Osteoblast (primary cell): ENCODE measurements at places on chromosomes 7 and 10.

- no peak for DNase-seq
These were observed 309.4 kb downstream of the RPS24 start for GRCh38 chr10:78342827-78343653.

GRCh38 chr7:149005427-149006344 is 22.6 kb downstream of the PDIA4 start:
- peak; percentile 92 for DNase-seq

DNA sequence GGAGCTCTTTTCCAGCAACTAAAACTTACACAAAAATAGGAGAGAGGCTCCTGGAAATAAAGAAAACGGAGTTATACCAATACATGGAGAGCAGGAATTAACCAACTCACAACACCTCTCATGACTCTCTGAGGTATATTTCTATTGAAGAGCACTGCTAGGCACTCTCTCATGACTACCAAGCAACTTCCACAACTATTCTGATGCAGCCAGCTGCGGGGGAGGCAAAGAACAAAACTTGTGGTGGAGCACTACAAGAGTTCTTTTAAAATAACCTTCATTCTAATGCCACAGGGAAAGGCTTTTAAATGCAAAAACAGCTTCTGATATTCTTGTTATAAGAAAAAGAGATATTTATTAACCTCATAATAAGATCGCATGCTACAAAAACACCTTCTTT is 140.7 kb downstream of the SLC25A13 start:
- DNase-seq: no peak

GRCh38 chr7:4604456-4604940 is 77.6 kb upstream of the FOXK1 start:
- DNase-seq: no peak

- no peak for DNase-seq
These were observed 74.0 kb upstream of the ST8SIA6 start for GRCh38 chr10:17528306-17528862.

DNA sequence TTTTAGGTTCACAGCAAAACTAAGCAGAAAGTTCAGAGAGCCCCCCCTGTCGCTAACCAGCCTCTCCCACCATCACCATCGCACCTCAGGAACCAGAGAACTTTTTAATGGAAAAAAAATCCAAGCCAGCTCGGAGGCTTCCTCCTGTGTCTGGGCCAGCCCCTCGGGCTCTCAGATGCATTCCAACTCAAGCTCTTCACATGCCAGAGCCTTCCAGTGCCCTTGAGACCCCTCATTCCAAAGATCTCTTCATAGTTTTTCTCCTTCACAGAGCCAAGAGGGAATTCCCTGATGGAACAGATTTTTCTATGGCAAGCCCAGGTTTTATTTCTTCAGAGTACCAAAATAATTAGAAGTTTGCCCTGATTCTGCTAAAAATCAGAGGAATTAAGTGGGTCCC is 153.4 kb upstream of the LANCL2 start:
- no peak for DNase-seq

DNA sequence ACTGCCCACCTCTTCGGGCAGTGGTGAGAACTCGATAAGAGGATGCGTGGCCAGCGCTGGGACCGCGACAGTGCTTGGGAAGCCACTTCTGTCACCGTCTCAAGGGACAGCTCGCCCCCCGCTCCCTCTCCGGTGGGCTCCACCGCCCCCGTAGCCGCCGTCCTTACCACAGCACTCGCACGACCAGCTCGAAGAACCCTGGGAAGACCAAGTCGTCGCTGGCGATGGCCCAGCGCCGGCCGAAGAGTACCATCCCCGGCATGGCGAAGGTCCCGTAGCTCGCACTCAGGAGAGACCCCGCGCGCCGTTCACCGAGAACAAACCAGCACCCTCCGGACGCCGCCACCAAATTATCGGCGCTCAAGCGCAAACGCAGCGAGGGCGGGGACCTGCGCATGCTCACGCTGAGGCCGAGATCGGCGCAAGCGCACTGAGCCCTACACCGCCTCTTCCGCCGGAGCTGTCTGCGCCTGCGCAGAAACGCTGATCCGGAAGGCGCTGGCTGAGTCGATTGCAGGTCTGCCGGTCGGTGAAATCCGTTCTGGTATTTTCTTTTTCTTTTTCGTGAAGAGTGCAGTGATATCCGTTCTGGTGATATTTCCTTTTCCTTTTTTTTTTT is at the start of gene DAGLB:
TSS of gene DAGLB (minus strand) at position 374 of the 619 bp plus-strand sequence. CDS start at position 262, 112 bp downstream.
- peak; percentile 95 for DNase-seq

- no peak for DNase-seq
These were observed 35.3 kb downstream of the PALD1 start for GRCh38 chr10:70513848-70514309.

DNA sequence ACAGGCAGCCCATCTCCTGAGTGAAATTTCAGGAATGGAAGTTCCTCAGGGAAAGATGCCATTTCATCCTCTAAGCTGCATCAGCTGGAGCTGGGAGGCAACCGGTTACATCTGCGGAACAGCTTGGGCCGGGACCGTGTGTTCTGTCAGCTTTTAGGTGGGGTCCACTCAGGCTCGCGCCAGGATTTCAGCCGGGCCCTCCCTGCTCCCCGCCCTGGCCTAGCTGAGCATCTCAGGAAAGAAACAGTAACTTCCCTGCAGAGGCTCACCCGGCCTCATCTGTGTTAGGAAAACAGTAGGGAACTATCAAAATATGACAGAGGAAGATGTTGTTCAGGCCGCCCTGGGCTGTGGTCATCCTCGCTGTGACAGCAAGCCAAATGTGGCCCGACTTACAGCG is 110.4 kb downstream of the TRIL start:
- DNase-seq: no peak

DNA sequence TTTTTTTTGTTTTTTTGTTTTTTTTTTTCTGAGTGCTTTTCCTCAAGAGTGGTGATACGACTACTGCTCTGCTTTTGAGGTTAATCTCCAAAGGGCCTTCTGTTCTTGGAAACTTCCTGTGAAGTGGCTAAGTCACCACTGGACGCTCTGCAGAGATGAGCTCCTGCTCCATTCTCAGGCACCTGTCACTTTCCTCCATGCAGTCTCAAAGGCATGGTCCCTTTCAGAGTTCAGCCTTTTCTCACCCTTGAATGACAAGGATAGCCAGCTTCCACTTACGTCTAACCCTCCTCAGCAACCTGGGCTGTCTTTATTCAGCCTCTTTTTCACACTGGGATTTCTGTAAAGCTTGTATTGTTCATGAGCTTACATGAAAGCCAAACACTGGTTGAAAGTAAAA is 65.8 kb downstream of the BMPER start:
- DNase-seq: no peak

GRCh38 chr7:6453734-6454133 is 6.0 kb upstream of the DAGLB start:
- DNase-seq: peak; percentile 92

GRCh38 chr7:101618916-101619315 is 10.2 kb downstream of the MYL10 start:
- DNase-seq: peak; percentile 85

DNA sequence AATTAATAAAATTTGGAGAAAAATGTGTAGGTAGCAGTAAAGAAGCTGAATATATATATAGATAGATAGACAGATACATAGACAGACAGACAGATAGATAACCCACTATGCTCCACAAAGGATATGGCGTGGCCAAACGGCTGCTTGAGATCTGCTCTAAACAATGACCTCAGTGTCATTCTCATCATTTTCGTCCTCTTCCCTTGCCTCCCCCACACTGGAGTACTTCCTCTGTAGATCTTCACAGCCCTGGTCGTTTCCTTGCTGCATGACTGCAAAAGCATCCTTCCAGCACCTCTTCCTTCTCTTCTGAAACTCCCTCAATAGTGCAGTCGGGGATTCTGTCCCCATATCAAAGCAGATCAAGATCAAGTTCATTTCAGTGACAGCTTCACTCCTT is 35.6 kb upstream of the ATP6V0A4 start:
- DNase-seq: no peak

DNA sequence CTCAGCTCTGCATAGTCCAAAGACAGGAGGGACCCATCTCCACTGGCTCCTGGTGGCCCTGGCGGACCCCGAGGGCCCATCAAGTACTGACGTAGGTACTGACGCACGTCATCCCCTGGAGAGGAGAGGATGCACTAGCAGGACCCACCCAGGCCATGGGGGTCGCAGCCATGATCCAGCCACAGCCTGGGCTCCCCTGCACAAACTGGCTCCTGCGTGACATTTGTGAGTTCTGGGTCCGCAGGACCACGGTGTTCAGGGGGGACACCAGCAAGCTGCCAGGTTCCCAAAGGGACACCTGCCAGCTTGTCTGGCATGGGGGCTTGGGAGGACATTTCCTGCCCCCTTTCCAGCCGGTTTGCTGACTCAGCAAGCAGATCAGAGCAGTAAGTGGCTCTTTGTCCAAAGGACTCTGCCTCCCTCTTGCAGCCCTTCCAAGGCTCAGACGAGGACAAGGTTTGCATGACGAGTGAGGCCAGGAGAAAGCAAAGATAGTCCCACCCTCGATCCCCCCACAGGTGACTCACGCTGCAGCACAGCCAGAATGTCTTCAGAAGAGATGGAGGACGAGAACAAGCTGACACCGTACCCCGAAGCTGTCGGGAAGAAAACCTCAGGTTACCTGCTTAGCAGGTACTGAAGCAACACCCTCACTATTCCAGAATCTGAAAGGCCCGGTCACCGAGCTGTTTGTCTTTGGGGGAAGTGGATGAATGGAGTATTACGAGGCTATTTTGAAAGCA is 49.0 kb downstream of the COL17A1 start:
- no peak for DNase-seq

DNA sequence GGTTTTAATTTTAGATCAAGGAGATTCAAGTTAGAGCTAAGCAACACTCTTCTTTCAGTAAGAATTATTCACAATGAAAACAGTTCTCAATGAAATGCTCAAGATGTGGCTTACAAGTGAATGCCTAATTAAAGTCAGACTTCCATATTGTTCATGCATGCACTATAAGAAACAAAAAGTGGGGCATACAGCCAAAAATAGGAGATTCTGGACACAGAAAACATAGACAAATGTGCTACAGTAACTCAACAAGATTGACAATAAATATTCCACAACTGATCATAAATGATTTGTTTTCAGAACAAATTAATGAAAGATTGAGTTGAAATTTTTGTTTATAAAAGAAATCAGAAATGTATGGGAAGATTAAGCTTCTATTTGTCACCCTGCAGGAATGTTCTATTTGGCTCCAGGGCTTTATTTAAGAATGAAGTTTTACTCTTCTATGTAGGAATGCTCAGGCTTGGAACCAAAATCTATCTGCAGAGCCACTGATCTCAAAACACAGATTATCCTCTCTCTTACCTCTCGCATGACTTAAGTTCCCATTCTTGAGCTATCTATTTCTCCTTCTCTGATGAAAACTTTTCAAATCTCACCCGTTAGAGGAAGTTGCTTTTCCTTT is 89.0 kb upstream of the PIP4K2A start:
- DNase-seq: peak; percentile 69

- DNase-seq: peak; percentile 92
These were observed 50.4 kb downstream of the CPEB3 start for GRCh38 chr10:92240289-92241157.

GRCh38 chr10:84727398-84727797 is 399.0 kb downstream of the CCSER2 start:
- DNase-seq: no peak

DNA sequence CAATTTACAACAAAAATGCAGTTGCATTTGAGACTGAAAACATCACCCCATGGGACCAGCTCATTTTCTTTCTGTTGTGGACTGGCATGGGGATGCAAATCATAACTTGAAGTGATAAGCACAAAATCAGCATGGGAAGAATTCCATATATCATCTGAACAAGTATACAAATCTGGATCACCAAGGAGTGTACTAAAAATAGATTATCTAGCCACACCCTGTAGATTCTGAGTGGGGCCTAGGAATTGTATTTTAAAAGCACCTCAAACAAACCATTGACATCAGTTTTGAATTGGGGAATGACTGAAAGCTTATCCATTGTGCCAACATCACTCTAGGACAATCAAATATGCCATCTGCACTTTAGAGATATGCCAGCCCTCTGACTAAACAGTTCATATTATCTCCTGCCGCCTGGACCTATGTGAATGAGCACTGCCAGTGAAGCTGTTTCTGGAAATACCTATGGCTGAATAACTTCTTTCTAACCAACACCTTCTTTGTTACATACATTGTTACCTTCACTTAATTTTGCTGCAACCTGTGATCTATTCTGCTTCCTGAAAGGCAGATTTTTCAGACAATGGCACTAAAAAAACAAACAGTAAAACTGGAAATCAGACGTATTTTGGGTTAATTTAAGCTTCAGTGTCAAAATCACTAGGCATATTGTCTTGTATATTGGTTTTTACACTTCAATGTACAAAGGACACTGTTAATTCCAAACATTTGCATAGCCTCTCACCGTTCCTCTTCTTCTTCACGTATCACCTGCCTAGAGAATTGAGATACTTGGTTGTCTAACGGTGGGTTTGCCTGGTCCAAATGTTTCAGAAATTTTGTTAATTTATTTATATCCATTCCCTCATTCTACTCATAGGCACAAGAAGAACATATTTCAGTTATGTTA is 42.4 kb upstream of the HGF start:
- no peak for DNase-seq

- DNase-seq: no peak
These were observed 14.0 kb upstream of the SRI start for GRCh38 chr7:88233828-88234227.

- no peak for DNase-seq
These were observed 100.9 kb downstream of the XRCC2 start for GRCh38 chr7:152574892-152575548.

- DNase-seq: peak; percentile 90
These were observed 55.9 kb downstream of the CFAP46 start for GRCh38 chr10:132886211-132887099.

DNA sequence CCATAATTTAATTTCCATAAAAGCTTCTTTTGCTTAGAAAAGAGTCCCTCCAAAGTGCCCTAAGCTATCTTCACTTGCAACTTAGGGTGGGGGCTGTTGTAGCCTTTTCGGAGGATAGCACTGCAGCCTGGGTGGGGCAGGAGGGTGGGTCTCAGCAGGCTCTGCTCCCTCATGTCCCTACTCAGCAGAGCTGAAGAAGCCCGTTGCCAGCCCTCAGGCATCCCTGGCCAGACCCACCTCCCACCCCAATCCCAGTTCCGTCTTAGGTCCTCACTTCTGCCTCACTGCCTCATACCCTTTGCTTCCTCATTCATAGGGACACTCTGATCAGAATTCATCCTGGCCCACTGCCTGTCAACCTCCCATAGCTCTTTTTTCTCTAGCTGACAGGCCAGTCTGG is 99.8 kb upstream of the ZMIZ1 start:
- DNase-seq: no peak

DNA sequence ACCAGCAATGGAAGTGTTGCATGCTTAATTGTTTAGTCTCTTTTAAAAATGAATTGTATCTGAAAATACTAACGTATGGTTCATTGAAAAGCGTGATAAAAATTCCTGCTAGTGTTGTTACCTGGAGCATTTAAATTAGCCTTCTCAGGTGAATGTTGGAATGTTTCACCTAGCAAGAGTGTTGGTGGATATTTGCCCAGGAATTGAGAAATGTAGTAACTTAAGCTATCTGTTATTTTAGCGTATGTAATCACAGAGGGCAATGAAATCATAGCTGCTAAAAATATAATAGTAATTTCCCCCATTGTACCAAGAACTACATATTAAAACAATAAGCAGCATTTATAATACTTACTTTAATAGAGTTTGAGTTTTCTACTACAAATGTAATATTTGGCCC is 166.1 kb upstream of the KIAA1217 start:
- DNase-seq: no peak
